Stimulated activated CD4-positive, alpha-beta T cell treated with anti-CD3 and anti-CD28 coated beads, Interleukin-15, amount 100 ng/mL, for 1 hour (primary cell): ENCODE measurements at places on chromosomes 5 and 9.

- DNase-seq, result no peak
Observed at GRCh38 chr9:87359264-87359663, 138.4 kb upstream of the DAPK1 start.

- no peak for DNase-seq
Observed at GRCh38 chr5:35859101-35859661, 2.5 kb downstream of the IL7R start.

DNA sequence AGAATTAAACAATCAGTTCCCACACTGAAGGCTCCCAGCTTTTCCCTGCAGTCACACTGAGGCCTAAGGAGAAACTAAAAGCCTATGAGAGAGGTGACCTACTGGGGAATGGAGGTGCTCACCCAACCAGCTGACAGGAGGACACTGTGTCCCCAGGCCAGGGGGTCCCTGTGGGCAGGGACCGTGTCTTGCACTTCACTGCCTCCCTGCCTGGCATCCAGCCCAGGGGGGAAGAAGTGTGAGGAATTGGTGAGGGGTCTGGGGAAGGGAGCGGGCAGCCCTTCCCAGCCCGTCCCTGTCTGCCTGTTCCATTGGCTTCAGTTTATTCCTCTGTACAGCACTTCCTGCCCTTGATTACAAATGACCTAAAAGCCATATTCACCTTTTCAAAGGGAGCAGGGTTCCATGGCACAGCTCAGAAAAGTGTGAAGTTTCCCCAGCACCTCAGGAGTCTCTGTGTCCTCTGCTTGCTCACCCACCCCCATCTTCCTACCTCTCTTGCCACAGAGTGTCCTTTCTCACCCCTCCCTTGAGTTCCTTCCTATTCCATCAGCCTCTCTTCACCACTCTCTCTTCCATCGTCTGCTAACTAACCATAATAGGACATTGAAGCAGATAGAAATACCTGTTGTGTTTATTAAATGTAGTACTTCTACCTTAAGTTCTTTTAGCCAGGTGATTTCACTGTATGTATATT, 12.9 kb downstream of the OTULINL start:
- no peak for DNase-seq

DNA sequence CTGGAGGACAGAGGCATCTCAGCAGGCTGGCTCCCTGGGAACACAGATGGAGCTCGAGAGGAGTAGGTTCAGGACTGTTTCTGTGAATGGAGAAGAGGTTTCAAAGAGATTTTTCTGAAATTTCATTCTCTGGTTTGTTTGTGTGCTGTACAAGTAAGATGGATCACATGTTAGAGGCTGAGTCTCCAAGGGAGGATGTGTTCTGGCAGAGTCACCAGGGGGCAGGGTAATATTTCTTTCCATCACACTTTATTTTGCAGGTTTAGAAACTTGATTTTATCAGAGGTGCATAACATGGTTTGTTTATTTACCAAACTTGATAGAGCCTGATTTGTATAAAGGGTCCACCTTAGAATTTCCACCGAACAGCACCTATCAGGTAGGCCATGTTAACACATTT, 69.2 kb upstream of the ARL15 start:
- DNase-seq, result no peak

- DNase-seq, result no peak
Observed at GRCh38 chr9:103037508-103038477, 42.7 kb downstream of the CYLC2 start.

DNA sequence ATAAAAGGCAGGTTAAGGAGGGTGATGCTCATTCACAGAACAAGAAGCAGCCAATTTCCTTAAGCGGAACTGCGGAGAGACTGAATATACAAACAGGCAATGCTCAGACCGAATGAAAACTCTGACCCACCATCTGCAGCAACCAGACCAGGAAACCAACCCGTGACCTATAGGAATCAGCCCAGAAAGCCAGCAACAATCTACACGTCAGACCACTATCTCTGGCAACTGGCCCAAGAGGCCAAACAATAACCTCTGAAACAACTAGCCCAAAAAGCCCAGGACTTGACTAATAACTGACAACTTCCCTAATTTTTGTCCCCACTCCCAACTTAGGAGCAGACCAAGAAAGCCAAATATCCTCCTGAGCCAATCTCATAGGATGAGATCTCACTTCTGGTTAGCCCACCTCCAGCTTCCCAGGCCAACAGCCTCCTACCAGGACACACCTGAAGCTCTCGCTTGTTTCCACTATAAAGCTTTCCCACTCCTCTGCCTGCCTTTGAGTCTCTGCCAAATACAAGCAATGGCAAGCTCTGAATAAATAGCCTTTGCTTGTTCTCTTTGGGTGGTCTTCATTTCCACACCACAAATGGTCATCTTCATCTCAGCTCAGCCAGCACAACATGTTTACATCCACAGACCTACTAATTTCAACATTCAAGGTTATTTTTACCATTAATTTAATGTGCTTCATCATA, 168.5 kb downstream of the HSD17B3 start:
- no peak for DNase-seq

- DNase-seq, result no peak
Observed at GRCh38 chr9:19223724-19224123, 6.8 kb upstream of the DENND4C start.

GRCh38 chr9:83444110-83444509, 94.1 kb downstream of the FRMD3 start:
- DNase-seq, result no peak
